Activated CD4-positive, alpha-beta T cell treated with anti-CD3 and anti-CD28 coated beads, Interleukin-2, amount 10 ng/mL, durations not matched to agents 24 days and 14 days (primary cell): ENCODE measurements at places on chromosomes 11 and 22. TPM values are rescaled to one million over a fixed set of nuclear protein-coding genes. Genes with fewer than 3 reads are reported as not detected.

DNA sequence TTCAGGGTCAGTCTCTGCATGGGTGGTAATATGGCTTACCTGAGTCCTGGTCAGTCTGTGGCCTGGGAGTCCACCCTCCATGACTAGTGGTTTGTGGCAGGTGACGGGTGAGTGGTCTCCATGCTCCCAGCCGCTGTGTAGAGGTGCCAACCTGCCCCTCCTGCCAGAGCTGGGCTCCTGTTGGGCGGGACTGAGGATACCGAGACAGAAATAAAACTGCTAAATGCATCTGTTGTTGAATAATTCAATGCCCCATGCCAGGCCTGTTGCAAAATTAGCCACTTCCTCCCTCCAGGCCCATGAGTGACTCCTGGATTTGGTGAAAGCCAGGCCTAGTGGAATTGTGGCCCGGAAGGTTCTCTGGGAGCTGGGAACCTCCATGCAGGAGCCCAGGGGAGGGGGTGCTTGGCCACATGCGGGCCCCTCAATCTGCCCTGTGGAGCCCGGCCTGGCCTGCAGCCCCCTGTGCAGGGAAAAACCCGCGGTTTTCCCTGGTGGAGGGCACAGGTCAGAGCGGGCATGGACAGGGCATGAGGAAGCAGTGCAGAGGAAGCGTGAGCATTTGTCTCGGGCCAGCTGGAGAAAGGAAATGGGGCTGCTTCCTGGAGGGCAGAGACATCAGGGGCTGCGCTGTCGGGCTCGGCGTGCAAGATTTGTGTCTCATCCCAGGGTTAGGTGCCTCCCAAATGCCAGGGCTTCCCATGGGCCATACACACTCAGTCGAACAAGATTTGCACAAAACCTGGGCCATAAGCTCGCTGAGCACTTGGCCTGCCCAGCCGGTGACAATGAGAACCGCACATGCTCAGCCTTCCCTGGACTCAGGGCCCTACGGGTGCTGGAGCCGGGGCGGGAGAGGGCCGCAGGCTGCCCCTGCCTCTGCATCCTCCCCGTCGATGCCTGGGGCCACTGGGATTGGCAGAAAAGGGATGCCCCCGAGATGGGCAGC lies 66.9 kb downstream of the KCNQ1 start:
- H3K36me3 ChIP-seq, result no peaks in the 10 kb centered on the region
- no peak overlapping the region for H3K4me3 ChIP-seq
- H3K27me3 ChIP-seq, result no peaks in the 10 kb centered on the region
- DNase-seq, result no peak

- no peaks in the 10 kb centered on the region for H3K36me3 ChIP-seq
- H3K4me1 ChIP-seq, result no peaks in the 10 kb centered on the region
- H3K27me3 ChIP-seq, result no peaks in the 10 kb centered on the region
- no peak for DNase-seq
Measured at GRCh38 chr11:132245403-132246385, 875.3 kb downstream of the NTM start.

DNA sequence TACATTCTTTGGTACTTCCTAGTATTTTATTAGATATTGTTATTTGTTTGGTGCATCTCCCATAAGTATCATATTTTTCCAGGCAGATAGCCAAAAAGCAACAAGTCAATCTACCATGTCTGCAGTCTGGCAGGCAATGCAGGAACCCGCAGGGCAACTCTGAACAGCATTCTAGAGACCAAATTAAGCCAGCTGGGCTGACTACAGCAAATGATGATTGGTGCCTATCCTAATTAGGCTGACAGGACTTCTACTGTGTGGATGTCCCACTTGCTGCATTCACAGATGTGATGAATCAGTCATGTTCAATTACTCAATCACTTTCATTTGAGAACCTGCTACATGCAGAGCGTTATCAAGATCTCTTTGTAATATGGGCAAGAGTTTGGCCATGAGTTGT lies 40.3 kb upstream of the AMOTL1 start:
- peaks cover 2% of the 10 kb centered on the region for H3K4me1 ChIP-seq
- no peak overlapping the region for H3K4me3 ChIP-seq
- H3K36me3 ChIP-seq, result no peaks in the 10 kb centered on the region
- peaks cover 10% of the 10 kb centered on the region for H3K27me3 ChIP-seq
- H3K27ac ChIP-seq, result no peak overlapping the region

- H3K27ac ChIP-seq, result no peak overlapping the region
- peaks cover 14% of the 10 kb centered on the region for H3K4me1 ChIP-seq
- no peak for DNase-seq
- no peak overlapping the region for H3K4me3 ChIP-seq
- peaks cover 16% of the 10 kb centered on the region for H3K27me3 ChIP-seq
Measured at GRCh38 chr22:36922105-36922608, 8.7 kb downstream of the CSF2RB start.

- peaks cover 60% of the 10 kb centered on the region for H3K4me1 ChIP-seq
- no peaks in the 10 kb centered on the region for H3K27me3 ChIP-seq
- DNase-seq, result no peak
Measured at GRCh38 chr11:12137005-12137690, 26.8 kb downstream of the MICAL2 start.

- peaks cover 27% of the 10 kb centered on the region for H3K27me3 ChIP-seq
- DNase-seq, result no peak
- no peak overlapping the region for H3K4me3 ChIP-seq
- H3K4me1 ChIP-seq, result peaks cover 25% of the 10 kb centered on the region
- H3K36me3 ChIP-seq, result peaks cover 13% of the 10 kb centered on the region
- H3K27ac ChIP-seq, result no peak overlapping the region
Measured at GRCh38 chr22:41203118-41203517, 2.0 kb upstream of the L3MBTL2 start.

- no peak overlapping the region for H3K27ac ChIP-seq
- H3K4me3 ChIP-seq, result peak overlapping the region; percentile 67
- no peaks in the 10 kb centered on the region for H3K36me3 ChIP-seq
- H3K27me3 ChIP-seq, result peaks cover 56% of the 10 kb centered on the region
Measured at GRCh38 chr22:37517826-37518450, 1.3 kb downstream of the CARD10 start.

DNA sequence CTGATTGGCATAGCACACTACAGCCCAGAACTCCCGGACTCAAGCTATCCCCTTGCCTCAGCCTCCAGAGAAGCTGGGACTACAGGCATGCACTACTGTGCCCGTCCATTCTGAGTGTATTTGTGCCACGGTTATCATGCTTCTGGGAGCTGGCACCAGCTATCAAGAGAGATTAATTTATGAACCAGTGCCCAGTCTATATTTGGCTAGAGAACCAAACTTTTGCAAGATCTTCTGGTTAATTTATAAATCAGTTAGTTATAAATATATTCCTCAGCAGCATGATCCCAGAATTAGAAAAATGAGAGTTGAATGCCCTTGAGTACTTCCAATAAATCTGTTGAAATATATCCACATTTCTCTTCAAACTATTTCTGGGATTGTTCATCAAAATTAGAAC lies 67.5 kb upstream of the OR5AN1 start:
- DNase-seq, result no peak
- peaks cover 12% of the 10 kb centered on the region for H3K27me3 ChIP-seq
- no peak overlapping the region for H3K4me3 ChIP-seq
- H3K27ac ChIP-seq, result no peak overlapping the region
- H3K36me3 ChIP-seq, result no peaks in the 10 kb centered on the region

GRCh38 chr11:31397239-31397834 lies 27.7 kb downstream of the DNAJC24 start:
- no peak overlapping the region for H3K4me3 ChIP-seq
- H3K36me3 ChIP-seq, result peaks cover 3% of the 10 kb centered on the region
- H3K27ac ChIP-seq, result no peak overlapping the region
- no peak for DNase-seq
- H3K4me1 ChIP-seq, result no peaks in the 10 kb centered on the region

DNA sequence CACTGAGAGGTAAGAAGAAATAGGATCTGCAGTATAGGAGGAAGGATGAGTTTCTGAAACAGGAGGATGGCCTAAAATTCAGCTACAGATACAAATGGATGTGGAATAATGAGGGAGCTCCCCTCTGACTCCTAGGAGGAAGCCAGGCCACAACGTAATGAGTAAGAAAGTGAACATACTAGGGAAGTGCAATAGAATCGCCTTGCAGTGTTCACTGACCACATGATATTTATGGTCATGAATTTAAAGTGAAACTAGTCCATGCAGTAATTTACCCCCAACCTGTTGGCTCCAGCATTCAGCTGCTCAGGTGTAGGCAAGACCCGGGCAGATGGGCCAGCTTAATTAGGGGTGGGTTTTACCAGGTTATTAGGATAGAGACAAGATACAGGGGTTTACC lies 101.7 kb downstream of the DEUP1 start:
- H3K27me3 ChIP-seq, result no peaks in the 10 kb centered on the region
- H3K4me3 ChIP-seq, result no peak overlapping the region
- no peaks in the 10 kb centered on the region for H3K4me1 ChIP-seq
- DNase-seq, result no peak
- no peaks in the 10 kb centered on the region for H3K36me3 ChIP-seq

DNA sequence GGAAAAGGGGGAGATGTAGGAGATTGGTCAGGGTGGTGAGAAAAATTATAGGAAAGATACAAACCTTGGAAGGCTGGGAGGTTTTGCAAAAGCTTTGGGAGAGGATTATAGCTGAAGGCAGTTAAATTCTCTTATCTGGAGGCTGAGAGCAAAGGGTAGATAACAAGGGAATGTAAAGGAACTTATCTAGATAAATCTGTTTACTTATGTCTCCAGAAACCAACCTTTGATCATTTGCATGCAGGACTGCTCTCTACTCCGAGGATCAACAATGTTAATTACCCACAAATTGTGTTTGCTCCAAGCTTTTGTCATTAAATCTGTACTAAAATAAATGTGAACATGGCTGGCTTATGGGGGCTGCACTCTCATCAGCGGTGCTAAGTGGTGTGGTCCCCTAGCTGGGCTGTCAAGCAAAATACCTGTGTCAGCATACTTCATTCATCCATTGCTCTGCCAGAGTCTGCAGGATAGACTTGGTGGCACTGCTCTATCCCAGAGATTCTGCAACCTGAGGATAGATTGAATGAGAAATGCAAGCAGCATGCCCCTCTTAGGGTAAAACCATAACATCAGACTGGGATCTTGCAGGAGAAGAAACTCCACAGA lies 1599.2 kb upstream of the TENM4 start:
- no peak overlapping the region for H3K27ac ChIP-seq
- DNase-seq, result no peak
- no peaks in the 10 kb centered on the region for H3K36me3 ChIP-seq
- no peaks in the 10 kb centered on the region for H3K4me1 ChIP-seq
- no peak overlapping the region for H3K4me3 ChIP-seq

DNA sequence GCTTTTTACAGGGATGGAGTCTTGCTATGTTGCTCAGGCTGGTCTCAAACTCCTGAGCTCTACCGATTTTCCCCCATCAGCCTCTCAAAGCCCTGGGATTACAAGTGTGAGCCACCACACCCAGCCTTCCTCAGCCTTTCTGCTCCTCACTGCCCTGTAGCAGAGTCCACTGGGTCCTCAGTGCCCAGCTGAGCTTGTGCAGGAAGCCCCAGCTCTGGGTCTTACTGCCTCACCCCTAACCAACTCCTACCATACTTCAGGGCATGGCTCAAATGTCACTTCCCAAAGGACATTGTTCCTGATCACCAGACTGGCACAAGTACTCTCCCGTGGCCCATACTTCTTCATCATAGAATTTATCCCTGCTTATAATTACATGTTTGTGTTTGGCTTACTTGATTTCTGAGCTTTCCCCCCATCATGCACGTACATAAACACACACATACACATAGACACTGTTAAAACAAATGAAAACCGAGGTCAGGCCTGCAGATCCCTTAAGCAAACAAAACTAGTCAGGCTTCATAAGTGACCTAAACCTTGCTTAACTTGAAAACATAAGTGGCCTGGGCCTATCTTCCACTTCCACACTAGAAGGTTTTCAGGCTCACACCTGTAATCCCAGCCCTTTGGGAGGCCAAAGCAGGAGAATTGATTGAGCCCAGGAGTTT lies 14.0 kb upstream of the SLC43A3 start:
- no peak overlapping the region for H3K4me3 ChIP-seq
- no peaks in the 10 kb centered on the region for H3K4me1 ChIP-seq
- no peaks in the 10 kb centered on the region for H3K36me3 ChIP-seq
- H3K27ac ChIP-seq, result no peak overlapping the region

GRCh38 chr11:108498046-108498815 lies at the start of gene POGLUT3:
POGLUT3 (minus strand) TSS chr11:108498384; CDS start chr11:108498366, 18 bp downstream.
- peak; percentile 85 for DNase-seq
- no peaks in the 10 kb centered on the region for H3K27me3 ChIP-seq
- peaks cover 22% of the 10 kb centered on the region for H3K4me1 ChIP-seq
- H3K4me3 ChIP-seq, result peak within 1 kb of the TSS; percentile 89

- DNase-seq, result no peak
- no peaks in the 10 kb centered on the region for H3K36me3 ChIP-seq
- no peaks in the 10 kb centered on the region for H3K27me3 ChIP-seq
- peaks cover 24% of the 10 kb centered on the region for H3K4me1 ChIP-seq
- H3K4me3 ChIP-seq, result no peak overlapping the region
Measured at GRCh38 chr22:20247010-20247505, 21.1 kb downstream of the RTN4R start.

DNA sequence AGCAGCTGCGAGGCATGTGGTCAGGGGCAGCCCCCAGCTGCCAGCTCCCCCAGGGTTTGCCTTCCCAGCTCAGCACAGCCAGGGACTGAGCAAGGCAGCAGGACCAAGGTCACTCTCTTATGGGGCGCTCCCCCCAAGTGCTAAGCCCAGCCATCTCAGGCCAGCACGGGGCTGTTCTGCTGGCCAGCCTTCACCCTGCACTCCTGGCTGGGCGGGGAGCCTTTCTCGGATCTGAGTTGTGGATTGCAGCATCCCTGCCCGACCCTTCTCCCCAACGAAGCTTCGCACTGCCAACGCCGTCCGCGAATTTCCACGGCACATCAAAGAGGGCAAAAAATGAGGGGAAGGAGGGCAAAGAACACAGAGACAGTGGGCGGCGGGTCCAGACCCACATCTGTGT lies 42.5 kb upstream of the GAL start:
- no peak overlapping the region for H3K27ac ChIP-seq
- no peak for DNase-seq
- H3K4me3 ChIP-seq, result no peak overlapping the region
- H3K27me3 ChIP-seq, result peaks cover 14% of the 10 kb centered on the region
- no peaks in the 10 kb centered on the region for H3K4me1 ChIP-seq

GRCh38 chr11:74546752-74547151 lies 45.6 kb upstream of the POLD3 start:
- no peaks in the 10 kb centered on the region for H3K36me3 ChIP-seq
- no peak overlapping the region for H3K4me3 ChIP-seq
- DNase-seq, result no peak
- H3K4me1 ChIP-seq, result no peaks in the 10 kb centered on the region
- no peak overlapping the region for H3K27ac ChIP-seq

DNA sequence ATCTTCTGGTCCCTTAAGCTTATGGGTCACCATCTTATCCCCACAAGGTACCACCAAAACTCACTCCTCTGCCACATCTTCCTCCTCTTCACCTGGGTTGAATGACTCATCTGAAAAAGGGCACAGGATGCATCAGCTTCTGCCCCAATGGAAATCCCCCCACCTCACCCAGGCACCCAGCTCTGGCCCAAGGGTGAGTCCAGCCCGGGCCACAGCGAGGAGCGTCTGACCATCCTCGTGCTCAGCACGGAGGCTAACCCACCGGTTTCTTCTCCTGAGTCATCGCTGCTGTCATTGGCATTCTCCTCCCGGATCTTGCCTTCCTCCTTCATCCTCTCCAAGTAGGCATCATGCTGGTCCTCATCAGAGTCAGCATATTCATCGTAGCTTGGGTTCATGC lies 5.3 kb upstream of the TNKS1BP1 start:
- H3K36me3 ChIP-seq, result peaks cover 92% of the 10 kb centered on the region
- no peak for DNase-seq
- no peaks in the 10 kb centered on the region for H3K27me3 ChIP-seq

The TTC36 gene
- 0.38 and 0.65 TPM in 2 replicates for total RNA-seq

The KCTD14 gene
- 0.35 TPM in 1 of 2 replicates, not detected in the other for total RNA-seq

The ROBO4 gene
- not detected in 2 replicates for total RNA-seq

The C11orf52 gene
- not detected in 2 replicates for total RNA-seq

The PHF21B gene
- 0.07 TPM in 2 replicates for total RNA-seq

The TMEM126A gene
- 52.1 and 52.5 TPM in 2 replicates for total RNA-seq

The CHADL gene
- 0.33 and 0.47 TPM in 2 replicates for total RNA-seq
